ENCODE measurements at places on chromosomes 4 and X. TPM values are rescaled to one million over a fixed set of nuclear protein-coding genes. Genes with fewer than 3 reads are reported as not detected.

The ATP7A gene
- total RNA-seq = 11.9 TPM

The CABS1 gene
- not detected for total RNA-seq

DNA sequence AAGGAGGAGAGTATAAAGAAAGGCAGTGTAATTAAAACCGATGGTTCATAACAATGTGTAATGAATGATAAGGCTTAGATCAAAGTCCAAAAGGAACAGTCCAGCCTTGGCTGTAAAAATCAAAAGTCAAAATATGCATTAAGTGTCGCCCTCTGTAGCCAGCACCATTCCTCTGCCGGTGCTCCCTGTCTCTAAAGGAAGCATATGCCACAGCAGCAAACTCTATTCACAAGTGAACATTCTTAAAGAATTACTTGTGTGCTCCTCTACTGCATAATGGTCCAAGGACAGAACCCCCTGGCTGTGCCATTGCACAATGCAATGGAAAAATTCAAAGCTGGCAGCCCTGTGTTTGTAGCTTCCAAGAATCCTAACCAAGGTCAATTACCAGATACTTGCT lies 16.3 kb upstream of the MBNL3 start:
- H3K4me1 ChIP-seq = no peaks in the 10 kb centered on the region
- no peak overlapping the region for H3K4me3 ChIP-seq
- H3K36me3 ChIP-seq = no peaks in the 10 kb centered on the region
- DNase-seq = no peak
- H3K27ac ChIP-seq = no peak overlapping the region

- H3K4me3 ChIP-seq = no peak overlapping the region
- peaks cover 84% of the 10 kb centered on the region for H3K4me1 ChIP-seq
- peaks cover 67% of the 10 kb centered on the region for H3K36me3 ChIP-seq
Measured at GRCh38 chr4:2940267-2941137, 22.7 kb downstream of the NOP14 start.

The UGT2B17 gene
- not detected for total RNA-seq

- H3K27ac ChIP-seq = no peak overlapping the region
- no peaks in the 10 kb centered on the region for H3K4me1 ChIP-seq
- DNase-seq = no peak
Measured at GRCh38 chrX:153306527-153307115, 14.9 kb downstream of the PNMA6F start.

GRCh38 chr4:119268466-119268865 lies 53.5 kb downstream of the FABP2 start:
- no peaks in the 10 kb centered on the region for H3K4me1 ChIP-seq
- H3K36me3 ChIP-seq = peaks cover 36% of the 10 kb centered on the region
- H3K4me3 ChIP-seq = no peak overlapping the region
- no peak for DNase-seq

The DIPK2B gene
- not detected for total RNA-seq

The FAM149A gene
- 1.2 TPM for total RNA-seq

- H3K27ac ChIP-seq = no peak overlapping the region
- DNase-seq = no peak
- no peaks in the 10 kb centered on the region for H3K36me3 ChIP-seq
- no peak overlapping the region for H3K4me3 ChIP-seq
- H3K4me1 ChIP-seq = no peaks in the 10 kb centered on the region
Measured at GRCh38 chr4:148776941-148777340, 334.7 kb upstream of the NR3C2 start.

The ZBED1 gene
- total RNA-seq = 34.9 TPM

DNA sequence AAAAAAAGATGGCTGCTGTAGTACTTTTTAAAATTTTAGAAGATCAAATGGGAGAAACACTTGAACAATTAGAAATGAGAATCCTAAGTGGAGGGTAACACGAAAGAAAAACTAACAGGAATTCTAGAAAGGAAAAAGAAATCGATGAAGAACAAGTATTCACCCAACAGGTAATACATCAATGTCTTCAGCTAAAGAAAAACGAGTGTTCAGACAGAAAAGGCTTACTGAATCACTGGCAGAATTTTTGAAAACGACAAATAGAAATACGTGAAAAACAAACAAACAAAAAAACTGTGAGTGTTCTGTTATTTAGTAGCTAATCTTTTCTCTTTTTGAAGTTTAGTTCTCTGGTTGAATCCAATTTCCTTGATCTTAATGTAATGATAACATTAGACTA lies 1.8 kb downstream of the MAD2L1 start:
- no peak for DNase-seq
- H3K27ac ChIP-seq = peak overlapping the region; percentile 99
- peaks cover 65% of the 10 kb centered on the region for H3K4me1 ChIP-seq
- H3K4me3 ChIP-seq = peak overlapping the region; percentile 91
- no peaks in the 10 kb centered on the region for H3K27me3 ChIP-seq

The SSX4B gene
- not detected for total RNA-seq

The HSFX1 gene
- total RNA-seq = 0.80 TPM

DNA sequence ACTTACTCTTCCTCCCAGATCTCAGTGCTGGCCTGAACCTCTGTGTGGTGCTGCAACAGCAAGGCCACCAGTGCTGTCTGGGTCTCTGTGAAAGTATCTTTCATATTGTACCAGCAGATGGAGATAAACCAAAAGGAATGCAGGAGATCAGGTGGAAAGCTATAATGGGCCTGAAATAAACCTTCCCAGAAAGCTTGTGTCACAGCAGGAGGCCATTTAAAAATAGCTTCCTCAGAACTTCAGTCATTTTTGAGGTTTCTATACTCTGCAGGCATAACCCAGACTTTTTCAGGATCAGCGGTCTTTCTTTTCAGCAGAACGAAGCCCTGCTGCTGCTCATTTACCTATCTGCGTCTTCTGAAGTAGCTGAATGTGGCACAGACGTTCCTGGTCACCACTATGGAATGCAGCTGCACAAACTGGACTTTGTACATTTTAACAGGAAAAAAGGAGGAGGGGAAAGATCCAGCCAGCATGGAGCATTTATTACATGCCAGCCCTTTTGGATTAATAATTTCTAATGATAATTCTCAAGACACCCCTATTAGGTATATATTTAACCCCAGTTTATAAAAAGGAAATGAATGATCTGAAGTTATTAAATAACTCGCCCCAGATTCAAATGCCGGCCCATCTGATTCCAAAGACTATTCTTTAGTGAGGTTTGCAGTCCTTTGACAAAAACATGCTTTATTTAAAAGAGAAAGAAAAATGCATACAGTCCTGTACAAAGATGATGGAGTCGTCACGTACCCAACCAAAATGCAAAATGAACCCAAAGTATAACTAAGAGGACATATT lies 119.7 kb downstream of the NFKB1 start:
- no peaks in the 10 kb centered on the region for H3K27me3 ChIP-seq
- DNase-seq = no peak
- no peak overlapping the region for H3K4me3 ChIP-seq
- no peak overlapping the region for H3K27ac ChIP-seq
- peaks cover 16% of the 10 kb centered on the region for H3K36me3 ChIP-seq

DNA sequence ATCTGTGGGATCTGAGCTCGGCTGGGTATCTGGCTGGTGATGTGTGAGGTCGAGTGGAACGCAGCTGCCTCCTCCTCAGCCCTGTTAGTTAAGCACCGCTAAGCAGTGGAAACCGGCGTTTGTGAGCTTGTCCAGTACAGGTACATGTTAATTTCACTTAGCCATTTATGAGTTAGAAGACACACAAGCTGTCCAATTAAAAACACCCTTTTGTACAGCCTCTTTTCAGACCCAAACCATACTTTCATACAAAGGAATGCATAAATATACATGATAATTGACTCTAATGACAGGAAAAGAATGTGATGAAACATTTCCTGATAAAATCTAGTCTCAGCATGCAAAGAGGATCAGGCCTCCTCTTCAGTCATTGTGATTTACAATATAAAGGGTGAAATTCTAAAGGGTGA lies 163.6 kb upstream of the FAT1 start:
- H3K4me1 ChIP-seq = no peaks in the 10 kb centered on the region
- no peak for DNase-seq
- no peak overlapping the region for H3K27ac ChIP-seq
- no peaks in the 10 kb centered on the region for H3K36me3 ChIP-seq
- H3K4me3 ChIP-seq = no peak overlapping the region
- H3K27me3 ChIP-seq = no peaks in the 10 kb centered on the region

The RNF175 gene
- not detected for total RNA-seq

- H3K4me1 ChIP-seq = no peaks in the 10 kb centered on the region
- H3K27ac ChIP-seq = no peak overlapping the region
- no peak for DNase-seq
Measured at GRCh38 chrX:126695375-126695896, 124.1 kb upstream of the PRR32 start.

GRCh38 chr4:109967798-109968520 lies 55.3 kb downstream of the EGF start:
- H3K27me3 ChIP-seq = peaks cover 38% of the 10 kb centered on the region
- H3K36me3 ChIP-seq = no peaks in the 10 kb centered on the region
- peaks cover 15% of the 10 kb centered on the region for H3K4me1 ChIP-seq
- no peak overlapping the region for H3K27ac ChIP-seq

The CFAP47 gene
- total RNA-seq = not detected

DNA sequence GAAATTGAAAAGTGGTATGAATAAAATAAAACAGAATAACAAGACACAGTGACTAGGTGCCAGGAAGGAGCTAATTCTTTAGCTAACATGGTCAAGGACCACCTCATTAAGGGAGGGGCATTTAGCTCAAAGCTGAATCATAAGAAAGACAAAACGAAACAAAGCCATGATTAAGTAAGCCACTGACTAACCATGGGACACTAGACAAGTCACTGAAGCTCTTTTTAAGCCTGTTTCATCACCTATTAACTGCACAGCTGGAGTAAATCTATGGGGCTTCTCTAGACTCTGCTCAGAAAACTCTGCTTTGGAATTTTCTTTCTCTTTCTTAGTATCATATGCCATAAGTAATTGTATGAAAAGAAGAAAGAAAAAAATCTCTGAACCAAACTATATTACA lies 49.8 kb upstream of the C1QTNF7 start:
- peaks cover 2% of the 10 kb centered on the region for H3K27me3 ChIP-seq
- DNase-seq = no peak
- no peak overlapping the region for H3K27ac ChIP-seq
- no peak overlapping the region for H3K4me3 ChIP-seq
- peaks cover 22% of the 10 kb centered on the region for H3K4me1 ChIP-seq
- H3K36me3 ChIP-seq = no peaks in the 10 kb centered on the region

The GSX2 gene
- total RNA-seq = not detected

The ZNF718 gene
- 13.7 TPM for total RNA-seq

The ART3 gene
- total RNA-seq = not detected

The APOO gene
- total RNA-seq = 27.1 TPM

DNA sequence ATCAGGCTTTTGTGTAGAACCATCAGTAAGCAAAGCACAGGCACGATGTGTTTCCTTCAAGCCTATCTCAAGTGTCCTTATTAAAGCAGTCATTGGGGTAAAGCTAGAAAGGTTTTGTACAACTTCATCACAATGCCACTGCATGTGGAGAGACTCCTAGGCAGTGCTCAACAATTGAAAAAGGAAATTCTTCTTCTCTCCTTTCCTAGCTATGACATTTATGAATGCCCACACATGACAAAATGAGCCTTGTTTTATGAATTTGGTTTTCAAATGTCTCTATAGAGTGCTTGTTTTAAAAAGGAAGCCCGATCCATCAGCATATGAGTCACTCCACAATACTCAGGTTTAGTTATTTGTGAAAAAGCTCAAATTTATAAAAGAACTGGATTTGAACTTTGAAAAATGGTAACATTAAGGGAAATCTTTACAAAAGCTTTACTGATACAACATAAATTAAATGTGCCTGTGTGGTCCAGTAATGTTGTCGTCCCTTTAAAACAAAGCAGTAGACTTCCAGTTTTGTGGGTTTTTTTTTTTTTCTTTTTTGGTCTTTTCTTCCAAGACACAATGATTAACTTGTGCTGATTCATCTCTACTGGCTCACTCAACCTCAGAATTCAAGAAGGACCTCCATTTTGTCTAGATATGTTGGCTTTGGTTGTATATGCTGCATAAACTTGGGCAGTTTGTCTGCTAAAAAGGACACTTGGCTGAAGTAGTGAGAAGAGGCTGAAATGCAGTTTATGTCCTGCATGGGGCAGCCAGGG lies 273.8 kb downstream of the GASK1B start:
- no peak for DNase-seq
- no peak overlapping the region for H3K27ac ChIP-seq
- H3K4me1 ChIP-seq = no peaks in the 10 kb centered on the region
- H3K27me3 ChIP-seq = no peaks in the 10 kb centered on the region
- no peak overlapping the region for H3K4me3 ChIP-seq
- H3K36me3 ChIP-seq = no peaks in the 10 kb centered on the region

The HHIP gene
- not detected for total RNA-seq

- no peaks in the 10 kb centered on the region for H3K4me1 ChIP-seq
- no peak overlapping the region for H3K27ac ChIP-seq
- H3K4me3 ChIP-seq = no peak overlapping the region
- no peaks in the 10 kb centered on the region for H3K27me3 ChIP-seq
- no peaks in the 10 kb centered on the region for H3K36me3 ChIP-seq
Measured at GRCh38 chrX:84219551-84219950, 31.6 kb upstream of the RPS6KA6 start.

The HEPH gene
- total RNA-seq = not detected

DNA sequence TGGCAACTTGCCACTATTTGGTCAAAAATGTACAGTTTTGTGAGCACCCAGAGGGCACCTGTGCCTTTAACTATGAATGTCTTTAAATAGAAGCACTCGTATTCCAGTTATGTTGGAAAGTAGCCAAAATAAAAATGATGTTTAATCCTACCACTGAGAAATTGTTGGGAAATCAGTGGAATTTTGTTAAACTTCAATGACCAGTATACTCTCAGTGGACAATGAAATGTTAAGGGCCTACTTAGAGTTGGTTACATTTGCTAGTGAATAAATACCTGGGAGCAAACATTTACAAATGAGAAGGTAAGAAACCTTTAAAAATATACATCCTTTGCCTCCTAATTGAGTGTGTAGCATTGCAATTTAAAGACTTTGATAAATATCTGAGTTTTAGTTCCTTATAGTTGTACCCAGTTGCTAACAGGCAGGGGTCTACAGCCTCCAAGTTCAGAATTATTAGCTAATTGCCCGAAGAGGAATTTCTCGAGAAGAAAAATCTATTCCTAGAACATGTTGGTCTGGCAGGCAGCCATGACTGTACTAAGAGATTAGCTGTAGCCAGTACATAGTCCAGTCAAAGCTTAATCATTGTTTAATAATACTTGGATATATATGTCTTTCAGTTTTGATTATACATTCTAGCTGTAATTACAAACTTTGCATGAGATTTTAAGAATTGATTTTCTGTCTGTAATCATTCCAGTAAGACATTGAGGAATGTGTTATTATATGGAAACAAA lies 93.2 kb downstream of the IL1RAPL2 start:
- no peaks in the 10 kb centered on the region for H3K36me3 ChIP-seq
- no peaks in the 10 kb centered on the region for H3K4me1 ChIP-seq
- DNase-seq = no peak
- H3K27ac ChIP-seq = no peak overlapping the region
- no peaks in the 10 kb centered on the region for H3K27me3 ChIP-seq
- no peak overlapping the region for H3K4me3 ChIP-seq

The TBX22 gene
- total RNA-seq = not detected

- no peak for DNase-seq
- H3K27me3 ChIP-seq = no peaks in the 10 kb centered on the region
- no peak overlapping the region for H3K27ac ChIP-seq
- H3K4me3 ChIP-seq = no peak overlapping the region
- H3K4me1 ChIP-seq = no peaks in the 10 kb centered on the region
- no peaks in the 10 kb centered on the region for H3K36me3 ChIP-seq
Measured at GRCh38 chr4:188719794-188720193, 580.6 kb downstream of the TRIML1 start.
